T-helper 22 cell (primary cell): ENCODE measurements at places on chromosomes 5 and 9.
A peak's percentile ranks its signal among the peaks of the same experiment; 100 is the strongest.

DNA sequence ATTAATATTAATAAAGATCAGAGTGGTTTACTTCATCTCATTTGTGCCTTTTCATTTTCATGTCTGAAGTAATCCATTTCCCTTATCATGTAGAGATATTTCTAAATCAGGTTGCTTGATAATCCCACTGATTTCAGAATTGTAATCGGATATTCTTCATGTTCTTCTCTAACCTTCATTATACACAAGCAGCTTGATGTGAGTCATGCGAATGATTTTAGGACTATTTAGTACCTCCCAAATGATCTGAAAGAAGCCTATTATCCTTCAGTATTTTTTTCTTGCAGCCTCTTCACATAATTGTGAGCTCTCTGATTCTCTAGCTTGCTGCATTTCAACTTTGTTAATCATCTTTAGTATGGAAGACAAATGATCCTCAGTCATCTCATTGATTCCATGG, 182.0 kb downstream of the GIN1 start:
- DNase-seq: no peak

DNA sequence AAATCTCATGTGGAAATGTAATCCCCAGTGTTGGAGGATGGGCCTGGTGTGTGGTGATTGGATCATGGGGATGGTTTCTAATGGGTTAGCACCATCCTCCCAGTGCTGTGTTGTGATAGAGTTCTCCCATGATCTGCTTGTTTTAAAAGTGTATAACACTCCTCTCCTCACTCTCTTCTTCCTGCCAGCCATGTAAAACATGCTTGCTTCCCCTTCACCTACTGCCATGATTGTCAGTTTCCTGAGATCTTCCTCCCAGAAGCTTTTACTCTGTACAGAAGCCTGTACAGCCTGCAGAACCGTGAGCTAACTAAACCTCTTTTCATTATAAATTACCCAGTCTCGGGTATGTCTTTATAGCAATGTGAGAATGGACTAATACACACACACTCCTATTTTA, 499.1 kb downstream of the RASEF start:
- no peak for DNase-seq

DNA sequence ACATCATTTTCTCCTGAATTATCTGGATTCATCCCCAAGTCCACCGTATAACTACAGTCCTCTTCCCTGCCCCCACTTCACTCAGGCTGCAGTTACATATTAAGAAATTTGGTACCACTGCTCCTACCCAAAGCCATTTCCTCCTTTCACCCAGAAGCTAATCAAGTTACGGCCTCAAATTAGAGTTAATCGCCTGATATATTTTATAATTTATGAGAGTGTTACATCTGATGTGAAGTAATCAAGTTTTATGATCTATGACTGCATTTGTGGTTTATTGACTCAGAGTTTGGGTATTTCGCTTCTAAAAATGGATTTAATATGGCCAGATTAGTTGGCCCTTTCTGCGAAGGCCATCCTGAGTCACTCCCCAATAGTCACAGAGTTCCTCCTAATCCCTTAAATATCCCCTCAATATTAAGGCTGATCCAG, 223.6 kb upstream of the KIF2A start:
- no peak for DNase-seq

GRCh38 chr9:98639133-98639532, 69.6 kb downstream of the GABBR2 start:
- no peak for DNase-seq

DNA sequence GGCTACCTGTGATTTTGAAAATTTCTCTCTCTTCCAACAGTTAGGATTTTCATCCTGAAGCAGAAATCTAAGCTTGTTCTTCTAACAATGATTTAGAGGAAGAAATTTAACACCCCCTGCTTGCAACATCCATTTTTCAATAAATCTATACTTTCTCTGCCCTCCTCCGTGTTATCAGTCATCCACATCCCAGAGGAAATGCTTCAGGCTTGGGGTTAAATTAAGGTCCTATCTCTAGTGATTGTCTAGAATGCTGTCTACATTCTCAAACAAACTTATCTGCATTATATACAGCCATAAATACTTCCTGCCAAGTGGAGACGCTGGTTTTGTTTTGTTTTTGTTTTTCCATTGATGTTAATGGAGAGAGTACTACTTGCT, 371.0 kb downstream of the CSNK1G3 start:
- DNase-seq: no peak

DNA sequence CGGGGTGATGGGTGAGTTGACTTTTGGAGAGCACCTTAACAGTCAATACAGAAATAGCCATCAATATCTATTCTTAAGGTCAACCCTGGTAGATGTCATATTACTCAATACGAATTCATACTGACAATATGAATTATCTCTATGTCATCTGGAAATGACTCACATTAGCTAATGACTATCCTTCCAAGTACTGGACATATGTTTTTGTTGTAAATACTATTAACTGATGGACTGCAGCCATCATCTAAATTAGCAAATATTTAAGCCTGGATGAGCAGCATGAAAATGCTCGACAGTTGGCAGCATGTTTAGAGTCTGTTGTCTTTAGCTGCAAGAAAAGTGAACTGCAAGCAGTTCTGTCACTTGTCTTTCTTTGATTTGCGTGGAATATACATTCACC, 19.6 kb upstream of the ISOC1 start:
- no peak for DNase-seq

- DNase-seq: no peak
Measured at GRCh38 chr5:171692107-171692506, 93.5 kb upstream of the SMIM23 start.

DNA sequence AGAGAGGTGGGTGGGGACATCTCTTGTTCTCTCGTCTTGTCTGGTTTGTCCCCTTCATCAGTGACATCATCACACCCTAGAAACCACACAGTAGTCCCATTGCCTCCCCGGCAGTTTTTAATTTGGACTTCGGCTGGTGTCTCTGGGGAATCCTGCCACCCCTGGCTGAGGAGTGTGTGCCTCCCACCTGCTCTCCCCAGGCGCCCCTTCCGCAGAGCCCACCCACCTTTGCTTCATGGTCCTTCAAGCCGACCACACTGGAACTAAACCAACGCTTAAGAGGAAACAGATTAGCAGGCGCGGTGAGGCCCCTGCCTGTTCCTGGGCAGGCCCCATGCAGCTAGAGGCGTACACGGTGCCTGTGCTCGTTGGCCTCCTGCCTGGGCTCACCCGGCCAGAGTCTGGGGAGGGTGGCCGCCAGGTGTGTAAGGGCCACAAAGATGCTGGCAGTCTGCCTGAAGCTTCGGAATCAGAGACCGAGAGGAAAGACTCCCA, 107.6 kb upstream of the SPRY4 start:
- peak; percentile 9 for DNase-seq

- DNase-seq: no peak
Measured at GRCh38 chr5:179568721-179569120, 18.4 kb downstream of the RUFY1 start.

- DNase-seq: no peak
Measured at GRCh38 chr9:6788162-6789016, 30.6 kb downstream of the KDM4C start.

DNA sequence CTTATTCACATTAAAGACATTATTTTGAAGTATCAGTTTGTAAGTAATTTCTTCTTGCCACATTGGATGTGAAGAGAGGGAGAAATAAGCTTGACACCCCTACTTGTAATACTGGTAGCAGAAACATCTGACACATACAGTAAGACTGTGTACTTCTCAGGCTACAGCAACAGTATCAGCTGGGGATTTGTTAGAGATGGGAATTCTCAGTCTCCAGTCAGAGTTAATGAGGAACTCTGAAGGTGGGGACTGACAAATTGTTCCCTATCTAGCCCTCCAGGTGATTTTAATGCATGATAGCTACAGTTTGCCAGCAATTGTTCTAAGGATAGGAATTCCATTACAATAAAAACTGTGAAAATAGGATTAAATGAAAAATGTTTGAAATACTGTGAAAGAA, 524.8 kb downstream of the PRR16 start:
- no peak for DNase-seq

GRCh38 chr5:35651002-35651756, 33.5 kb downstream of the SPEF2 start:
- DNase-seq: peak; percentile 25

- DNase-seq: no peak
Measured at GRCh38 chr5:120096413-120096812, 367.7 kb upstream of the PRR16 start.

DNA sequence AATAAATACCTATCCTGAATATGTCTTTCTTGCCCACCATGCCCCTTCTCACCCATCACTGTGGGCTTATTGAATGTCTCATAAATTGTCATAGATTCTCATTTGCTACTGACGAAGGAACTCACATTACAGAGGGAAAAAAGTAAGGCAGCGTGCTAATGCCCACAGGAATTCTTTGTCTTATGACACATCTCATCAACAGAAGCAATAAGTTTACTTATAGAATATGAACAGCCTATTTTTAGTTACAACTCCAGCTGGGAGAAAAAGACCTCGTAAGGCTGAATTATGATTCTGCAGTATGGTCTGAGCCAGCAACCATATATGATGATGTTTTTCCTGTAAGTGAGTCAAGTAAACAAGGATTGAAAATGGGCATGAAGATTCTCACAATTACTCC, 22.4 kb upstream of the ATG10 start:
- no peak for DNase-seq

DNA sequence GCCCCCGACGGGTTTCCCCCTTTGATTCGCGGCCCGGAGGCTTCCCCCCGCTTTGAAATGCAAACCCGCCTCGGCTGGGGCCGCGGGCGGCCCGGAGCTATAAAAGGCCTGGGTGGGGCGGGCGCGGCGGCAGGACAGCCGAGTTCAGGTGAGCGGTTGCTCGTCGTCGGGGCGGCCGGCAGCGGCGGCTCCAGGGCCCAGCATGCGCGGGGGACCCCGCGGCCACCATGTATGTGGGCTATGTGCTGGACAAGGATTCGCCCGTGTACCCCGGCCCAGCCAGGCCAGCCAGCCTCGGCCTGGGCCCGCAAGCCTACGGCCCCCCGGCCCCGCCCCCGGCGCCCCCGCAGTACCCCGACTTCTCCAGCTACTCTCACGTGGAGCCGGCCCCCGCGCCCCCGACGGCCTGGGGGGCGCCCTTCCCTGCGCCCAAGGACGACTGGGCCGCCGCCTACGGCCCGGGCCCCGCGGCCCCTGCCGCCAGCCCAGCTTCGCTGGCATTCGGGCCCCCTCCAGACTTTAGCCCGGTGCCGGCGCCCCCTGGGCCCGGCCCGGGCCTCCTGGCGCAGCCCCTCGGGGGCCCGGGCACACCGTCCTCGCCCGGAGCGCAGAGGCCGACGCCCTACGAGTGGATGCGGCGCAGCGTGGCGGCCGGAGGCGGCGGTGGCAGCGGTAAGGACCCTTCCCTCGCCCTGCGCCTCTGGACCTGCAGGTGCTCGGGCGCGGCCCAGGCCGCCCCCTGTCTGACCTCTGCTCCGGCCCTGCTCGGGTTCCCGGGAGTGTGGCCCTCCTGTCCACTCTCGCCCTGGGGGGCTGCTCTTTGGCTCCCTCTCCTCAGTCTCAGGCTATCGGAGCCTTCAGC, at the start of gene CDX1:
TSS of gene CDX1 (plus strand) at position 129 of the 862 bp plus-strand sequence. CDS start at position 228, 99 bp downstream.
- no peak for DNase-seq

DNA sequence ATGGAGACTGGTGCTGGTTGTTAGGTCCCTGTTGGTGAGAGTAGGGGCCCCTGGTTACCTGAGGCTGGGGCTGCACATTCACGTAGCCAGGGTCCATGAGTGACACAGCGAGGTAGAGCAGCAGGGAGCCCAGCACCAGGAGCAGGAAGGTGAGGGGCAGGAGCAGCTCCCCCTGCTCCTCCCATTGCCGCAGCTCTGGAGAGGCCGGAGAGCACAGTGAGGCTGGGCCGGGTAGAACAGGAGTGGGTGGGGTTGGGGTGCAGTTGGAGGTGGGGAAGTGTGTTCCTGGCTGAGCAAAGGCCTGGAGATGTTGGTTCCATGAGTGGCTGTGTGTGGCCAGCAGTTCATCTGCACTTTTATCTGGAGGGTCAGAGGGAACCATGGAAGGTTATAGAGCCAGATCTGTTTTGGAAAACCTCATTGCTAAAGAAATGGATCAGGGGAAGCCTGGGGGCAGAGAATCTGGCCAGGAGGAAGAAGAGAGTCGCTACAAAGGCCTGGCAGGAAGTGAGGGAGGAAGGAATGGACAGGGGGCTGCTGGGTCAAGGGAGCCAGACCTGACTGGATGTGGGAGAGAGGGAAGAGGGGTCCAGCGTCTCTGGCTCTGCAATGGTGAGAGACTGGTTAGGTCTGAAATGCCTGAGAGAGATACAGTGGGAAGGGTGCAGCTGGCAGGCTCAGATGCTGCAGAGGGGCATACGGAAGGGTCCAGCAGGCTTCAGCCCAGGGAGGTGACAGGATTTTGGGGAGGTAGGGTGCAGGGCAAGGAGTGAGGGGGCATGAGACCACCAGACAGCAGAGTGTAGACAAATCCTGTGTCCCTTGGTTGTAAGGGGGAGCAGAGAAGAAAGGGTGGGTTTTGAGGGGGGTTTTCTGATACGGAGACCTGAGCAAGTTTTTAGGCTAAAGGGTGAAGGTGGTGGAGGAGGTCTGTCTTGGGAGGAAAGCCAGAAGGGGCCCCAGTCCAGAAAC, 1.3 kb downstream of the ZDHHC12 start:
- no peak for DNase-seq

GRCh38 chr9:11577522-11577921, 964.7 kb upstream of the PTPRD start:
- no peak for DNase-seq

GRCh38 chr5:37991301-37992299, 151.8 kb upstream of the GDNF start:
- DNase-seq: no peak

DNA sequence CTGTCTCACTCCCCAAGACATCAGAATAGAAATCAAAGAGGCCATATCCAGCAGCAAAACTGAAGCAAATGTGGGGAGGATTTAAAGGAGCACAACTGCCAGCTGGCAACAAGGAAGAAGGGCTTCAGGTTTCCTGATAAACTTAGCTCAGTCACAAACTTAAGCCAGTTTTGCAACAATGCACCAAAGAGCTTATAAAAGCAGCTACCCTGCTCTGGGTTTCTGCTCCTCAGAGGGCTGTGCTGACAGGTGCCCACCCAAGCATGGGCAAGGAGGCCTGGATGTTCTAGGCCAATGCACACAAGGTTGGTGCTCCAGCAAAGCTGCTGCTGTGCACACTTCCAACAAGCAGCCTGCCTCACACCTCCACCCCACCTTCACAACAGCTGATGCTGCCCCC, 132.9 kb downstream of the SIL1 start:
- DNase-seq: no peak

- no peak for DNase-seq
Measured at GRCh38 chr5:131530706-131531331, 104.2 kb downstream of the RAPGEF6 start.
